ENCODE measurements at places on chromosomes 2 and 18.

- peak; percentile 81 for DNase-seq
These were observed 124.7 kb upstream of the ZNF516 start for GRCh38 chr18:76619621-76620315.

DNA sequence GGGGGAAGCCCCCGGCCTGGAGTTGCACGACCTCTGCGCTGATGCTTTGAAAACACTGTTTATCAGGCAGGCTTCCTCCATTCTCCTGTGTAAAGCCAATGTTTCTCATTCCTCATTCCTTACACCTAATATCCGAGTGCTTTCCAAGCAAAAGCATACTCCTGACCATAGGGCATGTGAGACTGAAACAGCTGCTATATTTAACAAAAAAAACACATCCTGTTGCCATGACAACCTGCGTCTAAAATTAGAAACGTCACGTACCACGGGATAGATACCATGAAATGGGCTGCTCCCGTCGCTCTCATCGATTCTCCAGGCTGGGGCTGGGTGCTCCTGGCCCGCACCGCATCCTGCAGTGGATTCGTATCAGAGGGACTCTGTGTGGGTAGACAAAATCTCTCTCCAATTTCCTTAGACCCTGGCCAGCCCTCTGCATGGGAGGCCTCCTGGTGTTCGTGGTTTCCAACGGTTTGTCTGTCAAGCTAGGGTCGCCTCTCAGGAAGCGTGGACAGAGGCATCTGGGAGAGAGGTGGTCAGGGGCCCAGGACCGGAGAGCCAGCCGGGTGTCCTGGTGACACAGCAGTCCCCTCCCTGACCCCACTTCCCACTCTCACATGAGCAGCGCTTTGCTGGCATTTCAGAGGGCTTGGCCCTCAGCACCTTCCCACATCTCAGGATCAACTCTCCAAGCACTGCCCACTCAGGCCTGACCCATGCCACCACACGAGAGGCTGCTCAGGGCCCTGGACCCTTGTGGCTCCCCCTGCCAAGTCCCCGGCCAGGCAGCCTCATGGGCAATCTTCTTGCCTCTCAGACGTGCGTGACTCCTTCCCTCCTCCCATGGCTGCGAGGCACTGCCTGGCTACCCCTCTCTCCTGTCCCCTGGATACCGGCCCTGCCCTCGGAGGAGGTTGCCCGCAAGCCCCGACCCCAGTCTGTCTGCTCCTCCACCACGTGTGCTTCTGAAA is 268.1 kb downstream of the NDUFA10 start:
- peak; percentile 28 for DNase-seq

DNA sequence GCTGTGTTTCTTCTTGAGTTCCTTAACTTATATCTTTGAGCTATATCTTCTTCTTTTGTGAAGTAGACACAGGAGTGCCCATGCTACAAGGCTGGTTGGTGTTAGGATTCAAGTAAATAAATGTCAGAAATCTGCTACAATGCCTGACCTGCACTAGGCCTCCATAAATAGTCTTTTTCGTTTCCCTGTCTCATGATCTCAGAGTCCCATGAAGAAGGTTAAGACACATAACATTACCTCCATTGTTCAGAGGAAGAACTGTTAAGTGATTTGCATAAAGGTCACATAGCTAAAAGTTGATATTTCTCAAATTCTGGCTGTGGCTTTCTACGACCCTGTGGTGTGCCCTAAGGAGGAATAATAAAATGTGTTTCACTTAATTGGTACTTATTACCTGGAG is 228.4 kb downstream of the KCNS3 start:
- no peak for DNase-seq

DNA sequence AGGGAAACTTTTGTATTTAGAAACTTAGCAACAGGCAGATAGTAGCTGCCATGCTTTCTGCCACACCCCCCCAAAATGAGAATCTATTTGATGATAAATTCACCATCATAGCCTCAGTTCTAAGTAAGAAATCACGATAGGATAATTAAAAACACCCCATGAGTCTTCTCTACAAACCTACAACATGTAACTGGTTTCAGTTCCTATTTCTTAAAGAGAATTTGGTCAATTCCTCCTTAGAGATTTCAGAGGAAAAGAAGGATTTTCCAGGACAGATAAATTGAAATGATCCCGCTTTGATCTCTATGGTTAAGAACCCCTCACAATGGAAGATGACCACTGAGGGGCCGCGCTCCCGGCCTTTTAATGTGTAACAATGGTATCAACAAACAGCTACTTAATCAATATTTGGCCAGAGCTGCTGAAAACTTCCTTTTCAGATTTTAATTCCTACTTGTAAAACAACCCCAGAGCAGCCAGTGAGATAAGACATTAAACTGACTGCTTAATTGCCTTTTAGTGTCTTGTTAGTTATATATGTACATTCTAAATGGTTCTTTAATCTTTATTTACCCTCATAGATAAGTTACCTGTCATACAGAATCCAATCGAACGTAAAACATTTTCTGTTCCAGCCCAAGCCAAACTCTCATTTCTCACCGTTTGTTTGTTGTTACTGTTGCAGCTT is 10.1 kb downstream of the PAX3 start:
- no peak for DNase-seq

DNA sequence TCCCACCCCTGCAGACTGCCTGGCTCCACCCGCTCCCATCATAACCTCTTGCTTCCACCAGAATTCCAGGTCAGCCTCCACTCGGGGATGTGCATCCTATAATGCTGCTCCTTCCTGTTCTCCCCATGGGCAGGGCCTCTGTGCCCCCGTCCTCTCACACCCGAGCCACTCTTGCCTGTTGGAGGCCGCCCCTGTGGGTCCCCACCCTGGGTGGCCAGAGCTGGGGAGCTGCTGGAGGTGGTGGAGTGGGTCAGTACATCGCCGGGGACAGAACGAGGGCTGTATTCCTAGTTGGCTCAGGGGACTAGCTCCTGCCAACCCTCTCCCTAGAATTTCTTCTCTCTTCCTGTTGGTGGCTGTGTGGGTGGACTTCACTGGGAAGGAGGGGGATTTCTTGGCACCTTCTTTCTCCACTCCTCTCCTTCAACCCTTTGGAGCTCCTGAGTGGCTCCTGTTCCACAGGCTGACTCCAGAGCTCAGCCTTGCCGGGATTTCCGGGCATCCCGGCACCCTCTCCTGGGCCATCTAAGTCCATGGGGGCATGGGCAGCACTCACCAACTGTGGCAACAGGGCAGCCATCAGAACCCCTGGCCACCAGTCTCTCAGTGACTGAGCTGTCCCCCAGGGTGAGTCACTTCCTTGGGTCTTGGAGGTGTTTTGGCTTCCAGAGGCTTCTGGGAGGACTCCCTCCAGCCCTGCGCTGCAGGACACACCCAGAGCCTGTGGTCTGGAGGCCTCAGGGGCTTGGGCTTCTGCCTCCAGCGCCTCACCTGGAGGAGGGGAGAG is 88.2 kb upstream of the MCFD2 start:
- peak; percentile 4 for DNase-seq

GRCh38 chr2:10265329-10266132 is 37.2 kb upstream of the HPCAL1 start:
- DNase-seq = no peak

GRCh38 chr2:45178359-45178758 is 169.1 kb upstream of the SIX2 start:
- DNase-seq = no peak

DNA sequence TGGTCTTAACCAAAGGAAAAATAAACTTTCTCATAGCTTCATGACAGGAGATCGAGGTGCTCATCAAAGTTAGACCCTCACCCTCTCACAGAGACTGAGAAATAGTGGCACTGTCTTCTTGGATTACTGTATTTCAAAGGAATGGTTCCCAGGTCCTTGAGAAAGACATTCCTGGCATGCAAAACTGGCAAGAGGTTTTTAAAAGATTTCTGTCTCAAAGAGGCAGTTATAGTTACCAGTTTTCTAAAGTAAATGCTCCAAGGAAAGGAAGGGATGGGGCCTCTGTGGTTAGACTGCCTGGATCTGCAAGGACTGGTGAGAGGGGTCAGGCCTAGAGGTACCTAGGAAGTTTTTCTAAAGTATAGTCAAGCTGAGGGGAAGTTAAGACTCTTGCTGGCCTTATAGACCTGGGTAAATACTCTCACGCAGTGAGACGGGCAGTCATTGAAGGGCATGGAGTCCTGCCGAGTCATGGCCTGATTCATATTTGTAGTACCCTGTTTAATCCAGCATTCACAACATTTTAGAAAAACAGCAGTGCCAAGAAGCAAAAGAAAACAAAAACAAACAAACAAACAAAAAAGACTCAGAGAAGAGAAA is 226.1 kb downstream of the DOK6 start:
- no peak for DNase-seq

DNA sequence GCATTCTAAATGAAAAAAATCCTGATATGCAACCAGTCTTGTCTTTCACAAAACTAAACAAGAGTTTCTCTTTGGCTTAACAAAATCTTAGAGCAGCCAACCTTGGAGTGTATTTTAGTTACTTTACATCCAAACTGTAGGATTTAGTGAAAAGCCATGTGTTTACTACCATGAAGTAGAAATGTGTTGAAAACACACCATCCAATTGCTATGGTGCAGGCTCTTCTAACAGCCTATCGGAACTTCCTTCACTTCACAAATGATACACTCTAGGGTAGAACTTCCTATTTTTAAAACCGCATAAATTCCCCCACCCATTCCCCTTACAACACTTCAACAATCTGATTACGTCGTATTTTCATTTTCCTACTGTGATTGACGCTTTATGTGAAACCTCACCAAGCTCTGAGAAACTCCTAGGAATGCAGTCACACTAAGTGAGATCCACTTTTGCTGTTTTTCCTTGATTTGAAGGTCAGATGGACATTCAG is 74.4 kb upstream of the MAP4K4 start:
- DNase-seq = peak; percentile 85

- DNase-seq = peak; percentile 19
These were observed 129.8 kb upstream of the TANK start for GRCh38 chr2:161030260-161031063.

DNA sequence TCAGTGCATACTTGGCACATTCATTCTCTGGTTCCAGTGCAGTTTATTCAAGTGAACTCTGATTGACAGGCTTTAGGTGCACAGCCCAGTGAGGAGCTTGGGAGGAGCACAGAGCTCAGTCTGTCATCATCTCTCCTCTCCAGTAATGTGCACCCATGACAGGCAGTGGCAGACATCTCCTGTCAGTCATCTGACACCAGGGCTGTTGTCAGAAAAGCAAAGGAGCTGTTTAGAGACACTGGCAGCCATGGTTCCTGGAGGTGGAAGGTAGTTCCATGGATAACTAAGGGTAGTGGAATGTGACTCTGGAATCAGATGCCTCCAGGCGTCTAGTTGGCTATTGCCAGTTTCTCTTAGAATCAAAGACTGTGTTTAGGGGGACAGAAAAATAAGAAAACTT is 308.8 kb downstream of the DCDC2C start:
- no peak for DNase-seq

GRCh38 chr18:11850821-11851145 is 430 bp upstream of the CHMP1B start:
- peak; percentile 75 for DNase-seq

DNA sequence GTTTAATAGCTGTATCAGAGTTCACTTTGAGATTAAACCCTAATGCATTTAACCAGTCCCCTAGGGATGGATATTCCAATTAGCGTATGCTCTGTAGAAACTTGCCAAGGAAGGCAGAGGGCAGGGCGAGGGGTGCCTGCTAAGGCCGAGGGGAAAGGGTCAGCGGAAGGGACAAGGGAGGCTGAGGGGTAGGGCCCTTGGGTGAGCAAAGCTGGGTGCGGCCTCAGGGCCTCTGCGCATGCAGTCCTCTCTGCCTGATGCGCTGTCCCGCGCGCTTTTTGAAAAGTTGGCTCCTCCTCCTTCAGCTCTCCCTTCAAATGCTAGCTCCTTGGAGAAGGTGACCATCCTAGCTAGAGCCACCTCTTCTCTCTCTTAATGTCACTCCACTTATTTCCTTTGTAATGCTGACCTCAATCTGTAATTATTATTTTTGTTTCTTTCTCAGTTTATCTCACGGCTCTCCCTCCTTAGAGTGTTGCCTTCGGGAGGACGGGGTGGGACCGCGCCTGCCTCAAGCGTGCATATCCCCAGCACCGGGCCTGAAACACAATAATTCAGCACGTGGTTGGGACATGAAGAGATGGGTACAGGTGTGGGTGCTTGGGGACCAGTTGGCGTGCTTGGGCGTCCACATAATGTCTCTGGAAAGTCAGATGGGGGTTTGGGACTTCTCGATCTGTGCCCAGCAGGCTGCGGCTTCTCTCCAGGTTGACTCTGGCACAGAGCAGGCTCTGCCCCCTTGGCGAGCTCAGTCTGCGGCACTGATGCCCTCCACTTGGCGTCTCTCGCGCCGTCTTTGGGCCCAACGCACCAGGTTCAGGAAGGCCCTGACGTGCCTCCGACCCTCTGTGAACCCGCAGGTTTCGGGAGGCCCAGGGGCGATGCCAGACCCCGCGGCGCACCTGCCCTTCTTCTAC is 10.0 kb downstream of the ZAP70 start:
- DNase-seq = no peak
